Astrocyte of the spinal cord (primary cell): ENCODE measurements at places on chromosomes 6 and 20.

DNA sequence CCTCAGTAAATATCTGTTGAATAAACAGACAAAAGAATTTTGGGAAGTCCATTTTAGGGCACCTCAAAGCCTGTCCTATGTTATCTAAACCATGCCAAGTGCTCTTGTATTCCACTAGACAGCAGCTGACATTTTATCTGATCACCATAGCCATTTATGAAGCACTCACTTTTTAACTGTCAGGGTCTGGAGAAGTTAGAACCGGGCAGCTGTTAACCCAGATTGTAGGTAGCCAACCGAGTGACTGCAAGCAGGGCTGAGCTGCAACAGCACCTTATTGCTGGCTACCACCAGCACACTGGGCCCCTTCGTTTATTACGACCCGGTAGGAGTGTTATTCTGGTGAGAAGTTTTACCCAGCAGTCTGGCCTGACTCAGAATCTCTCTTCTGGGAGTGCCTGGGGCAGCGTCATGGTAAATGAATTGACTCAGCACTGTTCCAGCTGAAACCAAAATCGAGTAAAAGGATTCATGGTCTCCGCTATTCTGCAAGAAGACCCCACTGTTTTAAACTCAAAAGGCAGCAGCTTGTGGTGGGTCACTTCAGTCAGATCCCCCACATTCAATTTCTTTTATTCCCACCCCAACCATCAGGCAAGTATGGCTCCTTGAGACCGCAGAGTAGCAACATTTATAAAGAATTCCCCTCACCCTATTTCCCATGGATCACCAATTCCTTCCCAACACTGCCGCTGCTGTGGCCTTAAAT is 1.7 kb downstream of the UBE2V1 start:
- peak; percentile 65 for DNase-seq

GRCh38 chr6:91730710-91731109 is 1143.8 kb upstream of the MAP3K7 start:
- no peak for DNase-seq

- peak; percentile 6 for DNase-seq
Observed at GRCh38 chr20:47440857-47441773, 60.6 kb upstream of the NCOA3 start.

DNA sequence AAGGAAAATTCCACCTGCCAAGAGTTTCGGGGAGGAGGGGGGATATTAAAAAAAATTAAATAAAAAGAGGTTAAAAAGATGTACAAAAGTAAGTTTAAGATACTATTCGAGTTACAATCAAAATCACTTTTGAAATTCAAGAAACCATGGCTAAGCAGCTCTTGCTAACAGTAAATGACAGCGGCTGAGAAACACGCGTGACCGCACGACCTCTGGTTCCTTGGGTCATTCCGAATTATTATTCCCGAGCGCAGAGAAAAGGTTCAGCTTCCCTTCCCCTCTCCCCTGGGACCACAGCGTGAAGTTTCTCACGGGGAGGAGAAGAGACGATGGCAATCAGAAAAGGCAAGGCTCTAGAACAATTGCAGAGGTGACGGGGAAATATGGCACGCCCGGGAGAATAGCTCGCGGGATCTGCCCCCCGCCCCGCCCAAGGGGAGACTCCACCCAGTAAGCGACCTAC is 496 bp downstream of the TMEM242 start:
- DNase-seq = no peak

GRCh38 chr20:43736588-43737158 is 9.9 kb upstream of the GTSF1L start:
- DNase-seq = no peak

DNA sequence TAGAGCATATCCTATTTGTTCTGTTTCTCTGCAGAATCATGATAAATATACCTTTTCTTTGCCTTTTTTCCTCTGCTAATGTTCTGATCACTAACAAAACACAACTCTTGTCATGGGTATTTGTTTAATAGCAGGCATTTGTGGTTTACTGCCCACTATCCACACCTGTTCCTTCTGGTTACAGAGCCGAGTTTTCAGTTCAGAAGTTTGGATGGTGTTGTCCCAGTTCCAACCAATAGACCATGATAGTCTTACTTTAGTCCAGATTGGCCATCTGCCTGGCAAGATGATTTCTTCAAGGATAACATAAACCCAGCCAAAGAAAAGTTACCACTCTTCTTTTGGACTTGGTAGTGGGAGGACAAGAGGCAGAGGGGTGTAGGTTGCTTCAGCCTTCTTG is 211.2 kb downstream of the TFAP2A start:
- DNase-seq = no peak

- DNase-seq = no peak
Observed at GRCh38 chr6:157638779-157639178, 184.3 kb upstream of the SNX9 start.

DNA sequence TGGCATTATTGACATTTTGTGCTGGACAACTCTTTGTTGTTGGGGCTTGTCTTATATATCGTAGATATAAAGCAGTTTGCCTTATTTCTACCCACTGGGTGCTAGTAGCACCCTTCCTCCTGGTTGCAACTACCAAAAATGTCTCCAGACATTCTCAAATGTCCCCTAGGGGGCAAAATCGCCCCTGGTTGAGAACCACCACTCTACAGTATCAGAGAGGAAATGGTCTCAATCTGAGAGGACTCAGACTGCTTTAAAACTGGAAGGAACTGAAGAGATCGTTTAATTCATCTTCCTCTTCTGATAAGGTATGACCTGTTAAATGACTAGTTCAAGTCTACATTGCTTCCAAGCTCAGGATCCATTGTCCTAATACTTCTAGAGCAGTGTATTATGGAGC is 14.9 kb downstream of the SH3BGRL2 start:
- no peak for DNase-seq

DNA sequence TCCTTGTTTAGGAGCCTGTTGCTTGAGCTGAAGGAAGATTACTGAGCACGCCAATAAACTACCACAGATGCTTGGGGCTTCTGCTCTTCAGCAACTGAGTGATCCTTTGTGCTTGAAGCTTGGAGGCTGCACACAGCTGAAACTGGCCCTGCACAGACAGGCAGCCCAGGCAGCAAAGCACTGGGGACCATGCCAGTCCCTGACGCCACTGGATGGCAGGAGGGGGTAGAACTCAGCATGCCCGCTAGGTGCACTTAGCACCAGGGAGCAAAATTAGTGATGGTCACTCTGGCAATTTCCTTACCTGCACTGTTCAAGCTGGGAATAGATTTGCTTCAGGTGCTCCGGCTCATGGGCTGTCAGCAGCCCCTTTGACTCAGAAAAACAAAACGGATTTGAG is 91.5 kb downstream of the FAM50B start:
- DNase-seq = no peak

DNA sequence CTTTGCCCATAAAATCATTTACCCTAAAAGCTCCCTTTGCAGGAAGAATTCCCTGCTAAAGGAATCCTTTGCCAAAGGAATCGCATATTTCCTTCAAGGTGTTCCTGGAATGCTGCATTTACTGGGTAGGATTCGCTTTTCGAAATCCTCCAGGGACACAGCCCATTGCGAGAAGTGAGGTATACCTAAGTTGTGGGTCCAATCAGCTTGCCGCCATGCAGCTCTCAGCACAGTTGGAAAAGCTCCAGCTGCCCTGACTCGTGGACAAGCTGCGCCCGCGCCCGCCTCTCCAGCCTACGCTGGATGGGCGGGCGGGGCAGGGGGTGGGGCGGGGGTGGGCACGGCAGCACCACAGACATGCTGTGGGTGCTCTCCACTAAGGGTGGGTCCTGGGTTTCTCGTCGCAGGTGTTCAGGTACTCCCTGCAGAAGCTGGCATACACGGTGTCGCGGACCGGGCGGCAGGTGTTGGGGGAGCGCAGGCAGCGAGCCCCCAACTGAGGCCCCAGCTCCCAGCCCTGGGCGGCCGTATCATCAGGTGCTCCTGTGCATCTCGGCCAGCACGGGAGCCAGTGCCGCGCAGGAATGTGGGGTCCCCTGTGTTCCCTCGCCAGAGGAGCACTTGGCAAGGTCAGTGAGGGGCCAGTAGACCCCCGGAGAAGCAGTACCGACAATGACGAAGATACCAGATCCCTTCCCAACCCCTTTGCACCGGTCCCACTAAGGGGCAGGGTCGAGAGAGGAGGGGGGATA is 1.4 kb downstream of the NNAT start:
- DNase-seq = peak; percentile 58

DNA sequence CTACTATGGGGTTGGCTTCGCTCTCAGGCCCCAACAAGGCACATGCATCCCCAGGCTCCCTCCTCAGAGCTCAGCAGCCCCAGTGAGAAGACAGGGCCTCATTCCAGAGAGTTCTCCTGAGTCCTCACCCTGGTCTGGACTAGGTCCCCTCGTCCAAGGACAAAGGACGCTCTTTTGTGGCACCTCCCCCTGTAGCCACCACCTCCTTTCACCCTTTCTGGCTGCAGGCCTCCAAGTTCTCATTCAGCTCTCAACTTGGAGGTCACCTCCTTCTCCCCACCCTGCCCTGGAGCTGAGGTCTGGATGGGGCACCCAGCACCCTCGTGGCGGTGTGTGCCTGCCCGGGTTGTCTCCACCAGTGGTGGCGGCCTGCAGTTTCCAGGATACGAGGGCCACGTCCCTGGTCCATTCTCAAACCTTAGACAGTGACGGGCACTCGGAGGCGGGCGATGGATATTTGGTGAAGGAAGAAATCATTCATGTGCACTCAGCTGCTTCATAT is 2.5 kb downstream of the UNC93A start:
- DNase-seq = no peak

- DNase-seq = no peak
Observed at GRCh38 chr20:53129563-53129962, 157.4 kb downstream of the TSHZ2 start.

DNA sequence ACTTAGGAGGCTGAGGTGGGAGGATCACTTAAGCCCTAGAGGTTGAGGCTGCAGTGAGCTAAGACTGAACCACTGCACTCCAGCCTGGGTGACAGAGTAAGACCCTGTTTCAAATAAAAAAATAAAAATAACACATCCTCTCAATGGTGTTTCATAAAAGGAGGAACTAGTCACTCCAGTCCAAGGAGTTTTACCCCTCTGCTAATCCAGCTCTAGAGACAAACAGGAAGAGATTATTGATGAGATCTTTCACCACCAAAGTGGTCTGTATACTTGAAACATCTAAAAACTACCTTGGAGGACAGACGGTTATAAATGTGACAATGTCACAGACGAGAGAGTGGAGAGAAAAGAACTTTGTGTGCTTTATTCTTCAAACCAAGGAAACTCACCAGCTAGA is 58.2 kb downstream of the PIGU start:
- DNase-seq = no peak

DNA sequence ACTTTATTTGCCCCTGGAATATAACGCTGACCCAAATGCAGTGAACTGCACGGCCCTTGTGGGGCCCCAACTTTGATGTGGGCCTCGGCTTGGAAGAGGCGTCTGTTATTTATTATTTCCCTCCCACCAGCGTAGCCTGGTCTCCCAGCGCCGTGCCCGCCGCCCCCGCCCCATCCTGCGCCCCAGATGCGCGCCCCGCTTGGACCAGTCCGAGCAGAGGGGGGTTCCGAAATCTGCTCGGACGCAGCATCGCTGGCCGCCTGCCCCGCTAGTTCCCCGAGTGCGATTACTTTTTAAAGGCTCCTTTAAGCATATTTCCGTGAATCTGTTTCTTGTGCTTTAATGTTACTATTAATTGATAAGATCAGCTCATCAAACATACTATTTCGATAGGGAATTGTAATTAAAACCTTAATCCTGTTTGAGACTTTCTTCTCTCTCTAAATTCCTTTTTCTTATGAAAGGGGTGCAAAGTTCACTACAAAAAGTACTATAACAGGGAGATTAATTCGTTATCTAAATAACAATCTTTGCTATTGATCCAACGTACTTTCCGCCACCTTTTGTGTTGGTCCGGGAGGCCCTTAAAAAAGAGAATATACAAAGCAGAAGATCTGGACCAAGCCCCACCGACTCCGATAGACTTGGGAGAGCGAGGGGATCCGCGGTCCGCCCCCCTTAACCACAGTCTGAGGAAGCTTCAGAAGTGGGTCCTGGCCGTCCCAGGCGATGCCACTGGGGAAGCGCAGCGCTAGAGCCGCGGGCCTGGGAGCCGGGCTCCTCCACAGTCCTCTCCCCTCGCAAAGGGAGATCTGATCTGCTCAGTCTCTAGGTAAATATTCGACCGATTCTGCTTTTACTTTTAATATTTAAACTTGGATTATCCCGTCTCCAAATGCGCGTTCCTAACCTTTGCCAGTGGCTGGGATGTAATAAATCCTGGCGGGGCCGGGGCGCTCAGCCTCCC is 10.2 kb downstream of the POU3F2 start:
- no peak for DNase-seq

- no peak for DNase-seq
Observed at GRCh38 chr6:48141975-48142374, 31.0 kb upstream of the PTCHD4 start.

DNA sequence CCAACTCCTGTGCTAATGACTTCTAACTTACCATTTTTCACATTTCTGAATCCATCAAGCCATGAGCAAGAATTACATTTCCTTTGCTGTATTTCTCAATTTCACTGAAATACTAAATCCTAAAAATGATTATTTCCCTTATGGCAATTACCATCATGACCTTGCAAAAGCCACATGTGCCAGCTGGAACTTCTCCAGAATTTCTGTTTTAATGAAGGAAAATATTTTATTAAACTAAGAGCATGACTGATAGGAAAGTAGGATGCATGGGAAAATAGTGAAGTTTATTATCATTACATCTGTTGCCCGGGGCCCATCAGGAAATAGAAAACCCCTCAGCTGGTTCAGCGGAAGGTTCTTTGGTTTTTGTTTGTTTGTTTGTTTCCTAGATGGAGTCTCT is 14.4 kb upstream of the TMEM242 start:
- no peak for DNase-seq

- no peak for DNase-seq
Observed at GRCh38 chr6:138253731-138254130, 35.4 kb upstream of the PBOV1 start.

GRCh38 chr6:11964729-11965335 is 47.3 kb upstream of the HIVEP1 start:
- DNase-seq = no peak

- no peak for DNase-seq
Observed at GRCh38 chr6:11431455-11431937, 106.1 kb upstream of the TMEM170B start.

DNA sequence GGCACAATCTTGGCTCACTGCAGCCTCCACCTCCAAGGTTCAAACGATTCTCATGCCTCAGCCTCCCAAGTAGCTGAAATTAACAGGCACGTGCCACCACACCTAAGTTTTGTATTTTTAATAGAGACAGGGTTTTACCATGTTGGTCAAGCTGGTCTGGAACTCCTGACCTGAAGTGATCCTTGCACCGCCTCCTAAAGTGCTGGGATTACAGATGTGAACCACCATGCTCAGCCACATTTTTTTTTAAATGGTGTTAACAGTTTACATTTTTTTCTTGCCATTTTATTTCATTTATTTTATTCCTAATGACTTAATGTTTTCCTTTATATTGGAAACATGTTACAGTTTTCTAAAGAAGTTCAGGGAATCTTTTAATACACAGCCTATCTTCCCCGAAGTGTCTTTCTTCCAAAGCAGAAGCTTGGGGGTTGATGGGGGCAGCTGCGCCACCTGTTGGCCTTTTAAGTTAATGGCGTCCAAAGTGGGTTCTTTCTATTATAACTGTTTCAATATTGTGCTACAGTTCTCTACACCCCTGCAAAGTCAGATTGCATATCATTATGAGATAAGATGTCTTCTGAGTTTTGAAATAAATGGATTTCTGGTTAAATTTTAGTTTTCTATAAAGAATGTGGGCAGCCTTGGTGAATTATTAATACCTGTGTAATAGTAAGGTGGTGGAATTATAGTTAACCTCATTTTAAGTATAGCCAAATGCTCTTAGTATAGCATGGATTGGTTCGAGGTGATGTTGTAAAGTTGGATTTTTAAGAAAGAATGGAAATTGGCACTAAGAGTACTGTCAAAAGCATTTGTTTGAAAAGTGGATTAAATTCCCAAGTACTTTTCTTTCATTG is 42.0 kb upstream of the PLCG1 start:
- DNase-seq = peak; percentile 71
